ENCODE measurements at places on chromosomes 3 and 15.

GRCh38 chr3:58173669-58174398 lies 36.9 kb downstream of the DNASE1L3 start:
- DNase-seq = no peak

GRCh38 chr3:189316296-189317019 lies 144.7 kb downstream of the TPRG1 start:
- no peak for DNase-seq

- DNase-seq = no peak
Observed at GRCh38 chr3:31232055-31233025, 300.4 kb upstream of the STT3B start.

- no peak for DNase-seq
Observed at GRCh38 chr15:41231422-41232226, 556 bp downstream of the CHP1 start.

GRCh38 chr15:60781211-60781713 lies 302.3 kb upstream of the ICE2 start:
- DNase-seq = no peak

All from stimulated activated CD8-positive, alpha-beta memory T cell treated with anti-CD3 and anti-CD28 coated beads, Interleukin-7, amount 100 ng/mL, for 1 hour (primary cell).